ENCODE measurements at places on chromosomes 11 and 22.

- no peak for DNase-seq
These were observed 186.5 kb downstream of the DYNC2H1 start for GRCh38 chr11:103295704-103296103.

DNA sequence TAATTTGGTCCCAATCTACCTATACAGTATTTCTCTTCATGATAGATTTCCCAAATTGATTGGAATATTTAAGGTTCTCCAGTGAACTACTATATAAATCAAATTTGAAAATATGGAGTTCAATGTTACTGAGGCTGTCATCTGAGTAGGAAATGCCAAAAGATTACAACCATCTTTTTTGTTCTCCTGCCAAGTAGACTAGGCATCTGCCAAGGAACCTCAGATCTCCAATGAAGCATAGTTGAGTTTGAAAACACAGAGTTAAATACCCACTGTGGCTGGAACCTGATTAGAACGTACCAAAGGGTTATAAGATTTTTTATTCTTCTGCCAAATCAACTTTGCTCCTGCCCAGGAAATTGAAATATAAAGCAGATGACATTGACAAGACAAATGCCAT lies 330.9 kb downstream of the CNTN5 start:
- DNase-seq = no peak

- no peak for DNase-seq
These were observed 21.4 kb upstream of the EHF start for GRCh38 chr11:34599406-34599945.

DNA sequence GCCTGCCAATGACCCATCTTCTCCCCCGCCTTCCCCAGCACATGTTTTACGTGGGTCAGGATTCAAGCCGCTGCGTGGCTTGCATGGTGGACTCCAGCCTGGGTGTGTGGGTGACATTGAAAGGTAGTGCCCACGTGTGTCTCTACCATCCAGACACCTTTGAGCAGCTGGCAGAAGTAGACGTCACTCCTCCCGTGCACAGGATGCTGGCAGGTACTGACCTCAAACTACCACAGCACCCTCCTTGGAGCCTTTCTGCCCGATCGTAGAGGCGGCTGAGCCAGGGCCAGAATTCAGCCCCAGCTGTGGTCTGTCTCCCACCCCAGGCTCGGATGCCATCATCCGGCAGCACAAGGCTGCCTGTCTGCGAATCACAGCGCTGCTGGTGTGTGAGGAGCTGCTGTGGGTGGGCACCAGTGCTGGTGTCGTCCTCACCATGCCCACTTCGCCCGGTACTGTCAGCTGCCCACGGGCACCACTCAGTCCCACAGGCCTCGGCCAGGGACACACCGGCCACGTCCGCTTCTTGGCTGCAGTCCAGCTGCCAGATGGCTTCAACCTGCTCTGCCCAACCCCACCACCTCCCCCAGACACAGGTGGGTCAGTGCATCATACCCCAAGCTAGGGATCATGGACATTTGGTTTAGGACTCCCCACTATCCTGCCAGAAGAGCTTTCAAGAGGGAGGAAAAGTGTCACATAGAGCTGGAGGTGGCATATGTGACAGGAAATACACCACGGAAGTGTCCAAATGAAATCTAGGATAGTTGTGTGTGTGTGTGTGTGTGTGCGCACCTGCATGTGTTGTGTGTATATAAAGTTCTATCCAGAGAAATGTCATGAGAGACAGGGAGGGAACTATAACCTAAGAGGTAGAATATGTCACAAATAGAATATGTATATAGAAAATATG lies 10.6 kb upstream of the RELT start:
- no peak for DNase-seq

DNA sequence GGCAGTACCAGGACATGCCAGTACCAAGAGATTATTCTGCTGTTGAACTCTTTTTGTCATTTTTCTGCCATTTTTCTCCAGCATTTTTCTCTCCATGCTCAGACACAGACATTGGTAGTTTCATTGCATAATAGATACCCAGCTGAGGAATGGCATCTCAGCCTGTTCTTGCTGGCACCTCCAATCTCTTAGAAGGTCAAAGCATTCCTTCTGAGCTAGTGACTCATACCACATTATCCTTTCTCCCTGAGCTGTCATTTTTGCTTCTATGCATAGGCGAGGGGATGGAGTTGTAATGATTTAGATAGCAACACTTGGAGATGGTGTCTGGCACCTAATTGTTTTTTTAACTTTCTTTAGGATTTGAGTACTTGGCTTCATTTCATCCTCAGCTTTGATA lies 321.1 kb downstream of the NELL1 start:
- DNase-seq = no peak

- DNase-seq = no peak
These were observed 1494.3 kb downstream of the BRD1 start for GRCh38 chr22:48333323-48333763.

- no peak for DNase-seq
These were observed 12.8 kb downstream of the NFAM1 start for GRCh38 chr22:42419243-42419881.

DNA sequence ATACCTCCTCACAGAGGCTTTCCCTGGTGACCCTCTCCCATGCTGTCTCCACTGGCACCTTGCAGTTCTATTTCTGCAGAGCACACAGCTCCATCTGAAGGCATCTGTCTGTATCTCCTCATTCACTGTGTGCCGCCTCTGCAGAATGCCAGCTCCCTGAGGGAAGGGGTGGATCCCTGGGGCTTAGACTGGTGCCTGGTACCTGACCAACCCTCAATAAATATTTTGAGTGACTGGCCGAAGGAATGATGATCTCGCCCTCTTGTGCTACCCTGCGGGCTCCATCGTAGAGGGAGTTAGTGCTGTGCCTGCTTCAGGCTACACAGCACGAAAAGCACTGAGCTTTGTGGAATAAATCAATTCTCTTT lies 1.6 kb downstream of the CBX7 start:
- DNase-seq = no peak

DNA sequence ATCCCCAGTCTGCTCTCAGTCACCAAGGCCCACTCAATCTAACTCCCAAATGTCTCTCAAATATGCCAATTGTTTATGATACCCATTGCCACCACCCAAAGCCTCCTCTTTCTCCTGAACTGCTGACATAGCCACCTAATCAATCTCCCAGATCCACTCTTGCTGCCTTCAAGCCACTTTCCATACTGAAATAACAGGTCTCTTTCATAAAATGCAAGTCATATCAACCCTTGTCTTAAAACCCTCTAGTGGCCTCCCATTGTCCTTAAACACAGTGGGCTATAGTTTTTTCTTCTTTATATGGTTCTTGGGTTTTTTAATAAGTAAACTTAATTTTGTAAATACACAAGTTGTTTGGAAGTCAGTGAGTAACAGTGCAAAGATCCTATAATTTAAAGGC lies 155.2 kb upstream of the ZC3H12C start:
- DNase-seq = no peak

GRCh38 chr11:118877487-118878162 lies 6.1 kb upstream of the CXCR5 start:
- DNase-seq = no peak

DNA sequence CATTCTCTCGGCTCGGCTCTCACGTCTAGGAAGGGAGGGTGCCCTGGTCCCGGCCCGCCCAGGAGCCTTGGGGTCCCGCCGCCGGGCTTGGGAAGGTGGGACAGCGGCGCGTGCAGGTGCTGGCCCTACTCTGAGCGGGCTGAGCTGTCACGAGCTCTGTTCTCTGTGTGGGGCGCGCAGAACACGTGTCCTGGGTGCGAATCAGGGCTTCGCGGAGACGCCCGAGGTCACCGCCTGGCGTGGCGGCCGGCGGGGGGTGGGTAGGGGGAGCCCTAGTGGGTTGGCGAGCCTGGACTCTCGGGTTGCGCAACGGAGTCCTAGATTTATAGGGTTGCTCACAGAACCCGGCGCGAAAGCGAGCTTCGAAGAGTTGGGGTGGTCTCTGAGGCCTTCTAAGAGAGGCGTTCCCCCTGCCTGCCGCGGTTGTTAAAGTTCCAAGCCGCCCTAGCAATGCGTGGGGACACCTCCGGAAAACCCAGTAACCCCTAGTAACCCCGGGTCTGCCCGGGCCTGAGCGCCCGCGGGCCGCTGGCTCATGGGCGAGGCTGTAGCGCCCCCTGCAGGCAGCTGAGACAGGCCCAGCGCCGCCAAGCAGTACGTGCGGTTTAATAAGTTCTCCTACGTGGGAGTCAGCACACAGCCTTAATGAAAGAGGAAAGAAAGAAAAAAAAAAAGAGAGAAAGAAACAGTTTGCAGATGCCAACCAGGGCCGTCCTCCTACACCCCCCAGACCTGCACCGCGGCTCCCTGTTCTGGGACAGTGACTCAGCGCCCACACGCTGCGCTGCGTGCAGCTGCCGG lies 2.7 kb downstream of the ADM start:
- DNase-seq = peak; percentile 81

DNA sequence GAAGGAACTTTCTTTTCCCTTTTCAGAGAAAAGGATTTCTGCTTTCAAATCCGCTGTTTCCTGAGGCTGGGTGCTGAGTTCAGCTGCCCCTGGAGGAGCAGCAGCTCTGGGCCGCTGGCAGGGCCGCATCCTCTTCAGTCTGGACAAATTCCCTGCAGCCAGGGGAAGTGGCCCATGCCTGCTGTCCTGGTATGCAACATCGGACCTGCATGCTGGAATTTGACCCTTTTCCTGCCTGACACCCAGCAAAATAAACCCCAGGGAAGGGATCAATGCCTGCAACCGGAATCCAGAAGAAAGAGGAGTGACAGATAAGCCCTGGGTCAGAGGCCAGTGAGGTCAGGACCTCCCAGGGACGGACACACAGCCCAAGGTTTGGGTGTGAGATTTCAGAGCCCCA lies 54.1 kb upstream of the LINC01488 start:
- no peak for DNase-seq

- no peak for DNase-seq
These were observed 18.2 kb downstream of the SBF1 start for GRCh38 chr22:50456466-50457234.

- DNase-seq = no peak
These were observed 48.9 kb downstream of the ST14 start for GRCh38 chr11:130208241-130209127.

DNA sequence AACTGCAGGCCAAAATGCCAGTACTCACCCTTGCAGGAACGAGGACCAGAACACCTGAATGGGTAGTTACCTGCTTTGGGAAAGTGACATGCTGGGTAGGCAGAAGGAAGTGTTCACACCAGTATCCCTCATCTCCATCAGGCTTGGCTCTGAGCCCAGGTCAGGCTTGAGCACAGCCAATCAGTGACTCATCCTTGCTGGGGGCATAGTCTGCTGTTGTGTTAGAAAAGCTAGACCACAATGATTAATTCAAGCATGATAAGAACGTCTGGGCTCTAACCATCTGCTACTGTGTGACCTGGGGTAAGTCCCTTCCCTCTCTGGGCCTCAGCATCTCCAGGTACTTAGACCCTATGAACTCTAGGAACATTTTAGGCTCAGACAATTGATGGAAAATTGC lies 450.4 kb downstream of the MIAT start:
- no peak for DNase-seq

DNA sequence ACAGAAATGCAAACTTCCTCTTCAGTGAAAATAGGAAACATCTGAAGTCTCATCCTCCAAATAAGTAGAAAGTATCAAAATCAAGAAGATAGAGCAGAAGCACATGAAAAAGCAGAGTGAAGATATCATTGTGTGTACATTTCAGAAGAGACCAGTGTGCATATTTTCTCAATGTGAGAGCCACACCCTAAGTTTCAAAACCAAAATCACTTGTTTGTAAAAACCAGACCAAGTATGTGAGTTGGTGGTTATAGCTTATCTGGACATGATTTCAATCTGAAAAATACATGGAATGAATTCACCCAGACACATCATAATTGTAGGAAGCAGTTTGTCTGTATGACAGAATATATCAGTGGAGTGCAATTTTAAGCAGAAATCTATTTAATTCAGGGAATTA lies 536.0 kb downstream of the JRKL start:
- DNase-seq = no peak

GRCh38 chr11:92707665-92708064 lies 261.8 kb upstream of the MTNR1B start:
- no peak for DNase-seq

DNA sequence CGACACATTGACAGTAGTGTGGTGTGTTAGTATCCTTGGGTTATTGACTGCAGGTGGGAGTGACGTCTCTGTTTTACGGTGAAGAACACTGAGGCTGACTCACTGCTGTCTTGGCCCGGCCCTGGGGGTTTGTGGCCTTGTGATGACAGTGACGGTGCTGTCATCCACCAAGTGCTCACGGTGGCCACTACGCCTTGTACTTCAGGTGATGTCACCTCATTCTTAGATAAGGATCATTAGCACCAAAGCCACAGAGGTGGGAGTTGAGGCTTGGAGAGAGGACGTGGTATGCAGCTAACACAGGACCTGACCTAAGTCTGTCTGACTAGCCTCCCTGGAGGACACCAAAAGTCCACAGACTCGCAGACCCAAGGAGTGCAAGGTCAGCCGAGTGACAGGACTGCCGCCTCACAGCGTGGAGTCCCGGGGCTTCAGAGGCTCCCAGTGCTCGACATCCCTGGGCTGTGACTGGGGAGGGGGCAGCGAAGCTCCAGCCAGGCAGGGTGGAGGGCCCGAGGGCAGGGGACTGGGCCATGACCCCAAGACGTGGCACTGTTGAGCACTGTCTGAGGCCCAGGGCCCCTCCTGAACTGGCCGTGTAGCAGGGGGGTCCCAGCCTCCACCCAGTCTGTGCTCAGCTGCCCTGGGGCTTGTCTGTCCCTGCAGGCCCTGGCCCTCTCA lies 56.5 kb downstream of the NAT10 start:
- no peak for DNase-seq

DNA sequence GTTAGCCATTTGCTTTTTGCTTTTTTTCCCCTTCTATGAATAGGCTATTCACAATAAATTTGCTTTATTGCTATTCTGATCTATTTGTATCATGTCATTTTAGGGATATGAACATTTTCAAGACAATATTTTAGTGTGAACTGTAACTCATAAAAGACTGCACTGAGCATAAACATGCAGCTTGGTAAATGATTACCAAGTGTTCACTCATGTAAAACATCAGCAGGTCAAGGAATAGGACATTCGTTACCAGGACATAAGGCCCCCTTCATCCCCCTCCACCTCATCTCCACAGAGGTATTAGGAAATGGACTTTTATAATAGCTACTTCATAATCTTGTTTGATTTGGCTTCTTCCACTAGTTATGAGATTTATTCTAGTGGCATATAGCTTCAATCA lies 12.4 kb downstream of the NLRP14 start:
- DNase-seq = no peak

DNA sequence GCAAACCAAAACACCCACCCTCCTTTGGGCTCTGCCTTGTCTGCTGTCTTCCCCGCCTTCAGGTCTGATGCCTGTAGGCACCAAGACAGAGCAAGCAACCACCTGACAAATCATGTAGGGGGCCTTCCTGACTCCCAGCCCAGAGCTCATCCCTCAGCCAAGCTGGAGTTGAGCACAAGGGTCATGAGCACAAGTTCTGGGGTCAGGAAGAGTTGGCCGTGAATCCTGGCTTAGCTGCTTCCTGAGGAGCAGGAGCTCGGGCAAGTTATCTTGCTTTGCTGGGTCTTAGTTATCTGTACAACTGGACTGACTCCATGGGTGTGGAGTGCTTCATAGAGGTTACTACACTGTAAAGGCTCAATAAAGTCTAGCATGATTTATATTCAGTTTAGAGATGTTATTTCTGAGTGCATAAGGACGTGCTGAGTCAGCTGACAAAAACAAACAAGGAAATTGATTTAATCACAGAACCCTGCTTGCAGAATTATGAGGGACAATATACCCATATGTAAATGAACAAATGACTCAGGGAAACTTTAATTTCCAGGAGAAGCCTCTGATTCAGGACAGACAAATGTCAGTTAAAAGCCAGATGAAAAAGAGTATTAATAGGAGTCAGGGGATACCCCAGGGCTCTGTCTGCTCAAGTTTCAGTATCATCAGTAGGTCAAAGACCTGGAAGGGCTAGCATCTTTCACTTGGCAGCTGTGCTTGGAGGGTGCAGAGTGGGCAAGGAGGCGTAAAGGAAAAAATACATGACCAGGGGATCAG lies 15.0 kb upstream of the APOA1 start:
- DNase-seq = no peak

Data from activated CD4-positive, alpha-beta T cell treated with anti-CD3 and anti-CD28 coated beads, Interleukin-2, amount 50 U/mL, for 4 hours (primary cell).